ENCODE measurements at places on chromosomes 12 and 14.

- no peak for DNase-seq
Observed at GRCh38 chr14:68578597-68578996, 214.3 kb downstream of the ZFP36L1 start.

DNA sequence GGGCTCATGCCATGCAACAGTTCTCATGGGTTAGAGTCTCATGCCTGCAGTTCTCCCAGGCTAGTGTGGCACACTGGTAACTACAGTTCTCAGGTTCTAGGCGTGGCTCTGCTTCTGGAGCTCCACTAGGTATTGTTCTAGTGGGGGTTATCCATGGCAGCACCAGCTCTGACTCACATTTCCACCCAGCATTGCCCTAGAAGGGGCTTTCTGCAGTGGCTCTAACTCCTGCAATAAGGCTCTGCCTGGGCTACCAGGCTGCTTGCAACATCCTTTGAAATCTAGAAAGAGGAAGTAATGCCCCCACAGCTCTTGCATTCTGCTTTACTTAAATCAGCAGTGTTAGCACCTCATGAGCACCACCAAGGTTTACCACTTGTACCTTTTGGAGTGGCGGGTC, 220.3 kb upstream of the ARID2 start:
- DNase-seq, result no peak

DNA sequence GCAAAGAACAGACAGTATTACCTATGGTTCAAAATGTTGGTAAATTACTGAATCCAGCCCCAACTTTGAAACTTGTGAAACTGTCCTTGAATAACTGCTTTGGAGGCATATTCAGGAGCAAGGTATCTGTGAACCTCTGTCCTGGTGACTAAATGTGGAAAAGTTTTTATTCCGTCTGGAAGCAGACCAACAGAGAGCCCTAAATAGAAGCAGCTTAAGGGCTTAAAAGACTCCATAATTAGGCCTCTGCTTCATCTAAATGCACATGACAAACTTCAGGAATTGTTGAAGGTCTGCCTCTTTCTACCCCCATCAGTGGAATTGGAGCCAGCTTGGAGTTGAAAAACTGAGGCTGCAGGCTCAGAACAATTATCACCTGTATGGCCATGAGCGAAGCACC, 276.5 kb downstream of the KCNH5 start:
- DNase-seq, result no peak

GRCh38 chr12:50642761-50643160, 121.1 kb upstream of the ATF1 start:
- DNase-seq, result no peak

DNA sequence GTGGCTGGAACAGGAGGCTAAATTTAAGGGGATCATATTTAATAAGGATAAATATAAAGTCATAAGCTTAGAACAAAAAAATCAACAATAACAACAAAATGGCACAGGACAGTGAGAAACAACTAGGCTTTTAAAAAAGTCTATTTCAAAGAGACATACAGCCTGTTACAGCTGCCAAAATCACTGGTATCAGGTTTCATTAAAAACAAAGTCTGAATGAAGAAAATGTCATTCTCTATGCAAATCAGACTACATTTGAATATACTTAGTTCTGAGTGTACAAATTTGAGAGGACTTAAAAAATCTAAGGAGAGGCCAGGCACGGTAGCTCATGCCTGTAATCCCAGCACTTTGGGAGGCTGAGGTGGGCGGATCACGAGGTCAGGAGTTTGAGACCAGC, 44.0 kb downstream of the TFCP2 start:
- no peak for DNase-seq

Data from stomach (tissue), 19 donors.